ENCODE measurements at places on chromosomes 3 and 15. TPM values are rescaled to one million over a fixed set of nuclear protein-coding genes. Genes with fewer than 3 reads are reported as not detected.
A peak's percentile ranks its signal among the peaks of the same experiment; 100 is the strongest.

DNA sequence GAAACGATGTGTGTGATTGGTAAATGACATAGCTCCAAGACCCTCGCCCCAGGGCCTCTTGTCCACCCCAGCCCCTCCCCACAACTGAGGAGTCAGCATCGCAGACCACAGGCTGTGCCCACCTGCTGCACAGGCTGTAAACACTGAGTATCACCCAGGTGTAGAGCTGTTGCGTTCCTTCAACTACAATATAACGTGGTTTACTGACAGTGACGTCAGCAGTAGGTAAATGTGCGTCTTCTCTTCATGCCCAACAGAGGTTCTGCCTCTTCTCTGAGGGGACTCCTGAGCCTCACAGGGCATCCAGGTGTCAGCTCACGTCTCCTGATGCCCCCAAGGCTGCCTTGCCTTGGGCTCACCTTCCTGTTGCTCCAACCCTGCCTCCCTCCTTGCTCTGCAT lies 395.1 kb downstream of the CACNA2D3 start:
- DNase-seq: no peak

GRCh38 chr3:123098426-123099330 lies 31.9 kb downstream of the PDIA5 start:
- DNase-seq: no peak

GRCh38 chr15:93066834-93067648 lies 22.0 kb downstream of the RGMA start:
- no peak for DNase-seq

GRCh38 chr3:31075876-31076275 lies 181.4 kb upstream of the GADL1 start:
- no peak for DNase-seq

GRCh38 chr3:122232485-122232884 lies 49.0 kb downstream of the CASR start:
- DNase-seq: no peak

GRCh38 chr3:53056442-53056841 lies 10.6 kb upstream of the SFMBT1 start:
- DNase-seq: no peak

- DNase-seq: no peak
Measured at GRCh38 chr3:99965681-99966408, 148.2 kb downstream of the CMSS1 start.

LPP gene
- 199 TPM for total RNA-seq

DNA sequence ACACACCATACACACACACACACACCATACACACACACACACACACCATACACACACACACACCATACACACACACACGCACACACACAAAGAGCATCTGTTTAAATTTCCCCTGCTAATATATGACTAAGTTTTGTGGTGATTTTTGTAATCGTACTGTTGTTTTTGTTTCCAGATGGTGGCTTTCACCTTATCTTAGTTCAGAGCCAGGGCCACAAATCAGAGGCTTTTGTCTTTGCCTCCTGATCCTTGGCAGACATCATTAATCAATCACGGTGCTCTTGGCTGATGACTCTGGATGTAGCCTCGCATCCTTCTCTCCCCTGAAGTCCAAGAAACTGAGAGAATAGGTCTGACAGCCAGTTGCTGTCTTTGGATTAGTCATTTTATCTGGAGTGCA lies 52.1 kb downstream of the EDEM1 start:
- DNase-seq: peak; percentile 81

GRCh38 chr3:128805772-128806171 lies 73.6 kb upstream of the ACAD9 start:
- DNase-seq: no peak

- DNase-seq: no peak
Measured at GRCh38 chr3:40057077-40057476, 247.7 kb downstream of the MYRIP start.

- no peak for DNase-seq
Measured at GRCh38 chr3:85574006-85574705, 615.4 kb downstream of the CADM2 start.

DNA sequence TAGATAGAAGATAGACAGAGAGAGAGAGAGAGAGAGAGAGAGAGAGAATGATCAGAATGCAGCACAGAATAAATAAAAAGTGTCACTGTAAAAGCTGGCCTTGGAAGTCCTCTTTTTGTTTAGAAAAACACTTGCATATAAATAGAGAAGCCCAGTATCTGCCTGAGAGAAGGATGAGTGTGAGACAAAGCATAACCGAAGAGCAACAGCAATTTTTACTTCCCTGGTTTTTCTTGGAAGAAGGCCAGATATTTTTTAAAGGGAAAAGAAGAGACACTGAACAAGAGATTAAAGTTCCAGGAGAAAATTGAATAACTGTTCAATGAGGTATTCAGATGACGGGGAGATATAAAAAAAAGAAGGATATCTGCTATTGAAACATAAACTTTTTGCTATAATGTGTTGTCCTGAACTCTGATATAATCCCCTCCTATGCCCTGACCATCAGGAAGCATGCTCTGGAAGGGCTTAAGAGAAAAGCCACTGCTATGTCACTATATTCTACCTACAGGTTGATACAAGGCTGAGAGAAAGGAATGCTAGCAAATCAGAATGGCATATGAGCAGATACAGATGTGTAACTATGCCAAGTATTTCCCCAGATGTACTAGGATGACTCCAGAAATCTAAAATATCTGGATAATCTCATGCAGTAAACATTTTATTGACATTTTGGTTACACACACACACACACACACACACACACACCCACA lies 358.9 kb downstream of the RBMS3 start:
- no peak for DNase-seq

DNA sequence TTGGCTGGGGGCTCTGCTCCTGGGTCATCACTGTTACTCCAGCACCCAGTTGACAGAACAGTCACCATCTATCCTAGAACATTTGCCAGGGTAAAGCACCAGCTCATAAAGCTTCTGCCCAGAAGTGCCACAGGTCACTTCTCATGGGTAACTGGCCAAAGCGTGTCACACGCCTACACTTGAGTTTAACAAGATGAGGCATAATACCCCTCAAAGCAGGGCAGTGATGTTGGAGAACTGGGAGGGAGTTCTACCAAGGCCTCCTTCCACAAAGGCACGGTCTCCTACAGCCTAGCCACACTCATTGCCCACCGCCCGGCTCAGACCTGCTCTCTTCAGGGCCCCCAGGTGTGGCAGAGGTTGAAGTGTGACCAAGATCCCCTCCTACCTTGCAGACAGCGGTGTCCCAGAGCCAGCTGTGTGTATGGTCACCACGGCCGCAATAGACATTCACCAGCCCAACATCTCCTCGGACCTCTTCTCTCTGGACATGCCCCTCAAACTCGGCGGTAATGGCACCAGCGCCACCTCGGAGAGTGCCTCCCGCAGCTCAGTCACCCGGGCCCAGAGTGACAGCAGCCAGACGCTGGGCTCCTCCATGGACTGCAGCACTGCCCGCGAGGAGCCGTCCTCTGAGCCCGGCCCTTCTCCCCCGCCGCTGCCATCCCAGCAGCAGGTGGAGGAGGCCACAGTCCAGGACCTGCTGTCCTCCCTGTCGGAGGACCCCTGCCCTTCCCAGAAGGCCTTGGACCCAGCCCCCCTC lies 107.7 kb downstream of the ETFA start:
- DNase-seq: no peak

ZCWPW2 gene
- not detected for total RNA-seq

SLC6A1 gene
- not detected for total RNA-seq

DNA sequence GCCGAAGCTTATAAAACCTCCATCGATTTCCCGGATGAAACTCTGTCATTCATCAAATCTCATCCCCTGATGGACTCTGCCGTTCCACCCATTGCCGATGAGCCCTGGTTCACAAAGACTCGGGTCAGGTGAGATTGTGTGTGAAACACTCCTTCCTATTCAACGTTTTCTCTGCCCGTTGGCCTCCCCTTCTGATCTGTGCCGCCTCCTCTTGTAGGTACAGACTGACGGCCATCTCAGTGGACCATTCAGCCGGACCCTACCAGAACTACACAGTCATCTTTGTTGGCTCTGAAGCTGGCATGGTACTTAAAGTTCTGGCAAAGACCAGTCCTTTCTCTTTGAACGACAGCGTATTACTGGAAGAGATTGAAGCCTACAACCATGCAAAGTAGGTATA lies 47.4 kb downstream of the SEMA6D start:
- DNase-seq: no peak

DNA sequence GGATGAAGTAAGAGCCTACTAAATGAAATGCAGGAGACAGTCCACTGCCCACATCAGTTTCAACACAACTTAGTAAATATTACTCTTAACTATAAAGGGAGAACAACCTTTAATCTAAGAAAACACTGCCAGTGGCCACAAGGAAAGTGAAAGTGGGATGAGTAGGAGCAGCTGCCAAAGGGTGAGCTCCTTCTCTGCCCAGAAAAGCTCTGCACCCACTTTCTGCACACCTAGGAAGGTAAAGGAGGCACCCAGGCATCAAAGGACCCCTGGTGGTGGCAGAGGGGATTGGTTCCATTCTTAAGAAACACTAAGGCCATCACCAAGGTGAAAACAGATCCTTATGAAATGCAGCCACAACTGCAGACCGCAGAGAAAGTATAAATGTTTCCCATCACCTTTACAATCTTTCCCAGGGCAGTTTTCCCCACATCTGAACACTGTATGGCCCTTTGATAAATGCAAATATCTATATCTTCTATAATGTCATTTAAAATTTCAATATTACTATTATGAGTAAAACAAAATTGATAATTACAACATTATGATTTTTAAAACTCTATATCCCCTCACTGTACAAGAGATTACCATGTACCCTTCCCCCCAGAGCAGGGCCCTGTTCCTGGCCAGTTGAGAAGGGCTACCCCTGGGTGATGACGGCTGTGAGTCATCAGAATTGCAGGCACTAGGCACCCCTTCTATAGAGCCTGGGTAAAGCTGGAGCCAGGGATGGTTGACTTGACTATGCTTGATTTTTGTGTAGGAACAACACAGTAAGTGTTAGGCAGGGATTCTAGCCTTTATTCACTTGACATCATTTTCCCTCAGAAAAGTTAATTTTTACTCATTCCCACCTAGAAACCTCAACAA lies 92.0 kb downstream of the SNRK start:
- DNase-seq: no peak

- no peak for DNase-seq
Measured at GRCh38 chr3:184941408-184941807, 129.4 kb downstream of the VPS8 start.

DNA sequence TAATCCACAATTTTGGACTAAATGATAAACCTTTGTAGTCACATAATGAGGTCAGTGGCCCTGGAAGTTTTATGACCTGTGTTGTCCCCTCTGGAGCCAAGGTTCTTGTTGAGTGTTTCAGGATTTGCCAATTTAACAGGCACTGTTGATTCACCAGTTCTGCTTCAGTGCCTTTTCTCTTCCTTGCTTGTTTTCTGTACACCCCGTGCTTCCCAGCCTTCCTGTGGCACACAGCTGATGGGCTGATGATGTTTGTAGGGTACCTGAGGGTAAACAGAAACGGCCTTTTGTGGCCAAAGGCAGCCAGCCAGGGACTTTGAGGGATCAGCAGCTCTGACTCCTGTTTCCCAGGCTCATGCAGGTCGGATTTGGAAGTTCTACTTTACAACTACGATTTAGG lies 13.3 kb downstream of the GYG1 start:
- peak; percentile 60 for DNase-seq

GRCh38 chr3:61871644-61872043 lies 310.3 kb downstream of the PTPRG start:
- no peak for DNase-seq

GRCh38 chr3:157045238-157045850 lies 114.6 kb downstream of the CCNL1 start:
- no peak for DNase-seq

- DNase-seq: peak; percentile 18
Measured at GRCh38 chr3:171646357-171647133, 163.7 kb downstream of the PLD1 start.

IMPG2 gene
- total RNA-seq: 0.07 TPM

DNA sequence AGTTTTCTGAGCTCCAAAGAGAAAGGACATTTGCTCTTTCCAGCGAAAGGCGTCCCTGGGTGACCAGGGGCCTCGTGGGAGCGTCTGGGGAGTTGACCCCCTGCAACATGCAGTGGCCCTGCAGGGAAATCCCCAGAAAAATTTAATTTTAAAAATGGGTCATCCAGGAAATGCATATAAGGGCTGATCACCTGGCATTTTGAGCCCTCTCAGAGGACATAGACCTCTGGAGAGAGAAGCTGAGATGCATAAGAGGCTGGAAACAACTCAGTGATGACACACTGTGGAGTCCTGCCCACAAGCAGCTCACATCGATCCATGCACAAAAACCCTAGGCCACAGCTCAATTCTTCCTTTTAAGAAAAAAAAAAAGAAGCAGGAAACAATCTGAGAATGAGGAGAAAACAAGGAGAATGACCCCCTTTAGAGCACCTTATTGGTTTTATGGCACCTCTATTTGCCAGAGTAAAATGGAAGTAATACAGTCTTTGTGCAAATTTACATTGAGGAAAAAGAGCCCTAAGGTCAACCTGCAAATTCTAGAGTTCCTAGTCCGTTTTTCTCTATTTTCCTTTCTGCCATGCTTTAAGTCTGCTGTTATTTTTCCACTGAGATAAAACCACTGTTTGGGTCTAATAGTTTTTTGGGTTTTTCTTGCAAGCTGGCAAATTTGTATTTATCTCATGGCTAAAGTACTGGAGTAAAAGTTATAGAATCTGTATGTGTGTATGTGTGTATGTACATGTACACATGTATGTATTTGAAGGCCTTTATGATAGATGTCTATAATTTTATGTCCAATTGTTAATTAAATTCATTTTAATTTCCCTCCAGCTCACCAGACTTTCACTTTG lies 6.9 kb upstream of the BDH1 start:
- DNase-seq: no peak

RBMS3 gene
- 18.4 TPM for total RNA-seq

GRCh38 chr15:38300395-38300794 lies 47.8 kb downstream of the SPRED1 start:
- DNase-seq: no peak

GRCh38 chr3:65400899-65401298 lies 637.8 kb downstream of the MAGI1 start:
- no peak for DNase-seq

GRCh38 chr3:17190353-17191078 lies 305.8 kb downstream of the PLCL2 start:
- DNase-seq: no peak

DNA sequence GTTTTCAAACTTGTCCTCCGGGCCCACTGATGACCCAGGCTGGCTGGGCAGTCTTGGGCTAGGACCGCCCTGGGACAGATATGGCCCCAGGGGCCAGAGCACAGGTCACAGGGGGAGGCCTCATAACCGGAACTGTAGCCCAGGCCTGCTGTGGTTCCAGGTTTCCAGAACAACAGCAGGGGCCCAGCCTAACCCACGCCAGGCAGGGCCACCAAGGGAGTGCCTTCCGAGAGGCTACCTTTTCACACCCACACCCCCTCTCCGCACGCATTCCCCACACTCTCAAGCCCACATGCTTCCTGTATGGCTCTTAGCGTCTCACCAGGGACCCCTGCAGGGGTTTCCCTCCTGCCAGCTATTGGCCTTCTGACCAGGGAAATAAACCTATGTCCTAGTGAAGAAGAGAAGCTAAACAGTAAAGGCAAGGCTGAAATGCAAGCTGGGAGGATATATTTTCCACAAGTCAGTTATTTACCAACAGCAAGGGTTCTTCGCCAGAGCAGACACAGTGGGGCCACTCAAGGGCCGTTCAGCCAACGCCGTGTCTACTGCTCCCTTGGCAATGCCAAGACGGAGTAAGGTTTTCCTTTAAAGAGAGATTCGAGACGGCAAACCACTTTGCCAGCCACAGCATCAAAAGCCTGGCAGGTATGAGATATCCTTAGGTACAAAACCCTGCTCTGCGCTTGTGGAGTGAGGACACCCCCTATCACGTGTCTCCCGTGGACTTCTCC lies 135.1 kb downstream of the ATP10A start:
- no peak for DNase-seq

CD80 gene
- total RNA-seq: not detected

All from kidney epithelial cell (primary cell).